ENCODE measurements at places on chromosomes 16 and 17.

- DNase-seq, result no peak
Measured at GRCh38 chr17:310111-311010, 42.2 kb downstream of the RPH3AL start.

DNA sequence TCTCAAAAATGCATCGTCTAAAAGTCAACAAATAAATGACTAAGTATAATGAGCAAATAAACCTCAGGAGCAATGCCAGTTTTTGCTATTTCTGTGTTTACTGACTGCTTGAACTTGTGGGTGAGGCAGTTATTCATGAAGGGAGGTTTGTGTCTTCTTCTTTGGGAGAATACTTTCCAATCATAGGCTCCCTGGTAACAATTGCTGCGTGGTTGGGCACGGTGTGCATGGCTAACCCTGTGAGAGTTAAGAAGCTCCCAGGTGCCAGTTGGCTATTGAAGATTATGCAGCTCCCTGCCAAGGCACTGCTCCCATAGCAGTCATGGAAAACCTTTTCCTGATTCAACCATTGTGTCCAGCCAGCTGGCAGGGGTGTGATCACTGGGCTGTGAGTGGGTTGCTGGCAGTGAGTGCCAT, 775.9 kb upstream of the GOT2 start:
- no peak for DNase-seq

GRCh38 chr17:51018541-51018940, 102.1 kb downstream of the SPAG9 start:
- no peak for DNase-seq

- DNase-seq, result no peak
Measured at GRCh38 chr17:8966926-8967325, 1.4 kb upstream of the PIK3R5 start.

GRCh38 chr16:73176577-73177013, 128.7 kb upstream of the ZFHX3 start:
- no peak for DNase-seq

- DNase-seq, result no peak
Measured at GRCh38 chr16:58198803-58199411, 1.0 kb upstream of the CSNK2A2 start.

GRCh38 chr16:77273815-77274214, 74.6 kb downstream of the SYCE1L start:
- DNase-seq, result no peak

DNA sequence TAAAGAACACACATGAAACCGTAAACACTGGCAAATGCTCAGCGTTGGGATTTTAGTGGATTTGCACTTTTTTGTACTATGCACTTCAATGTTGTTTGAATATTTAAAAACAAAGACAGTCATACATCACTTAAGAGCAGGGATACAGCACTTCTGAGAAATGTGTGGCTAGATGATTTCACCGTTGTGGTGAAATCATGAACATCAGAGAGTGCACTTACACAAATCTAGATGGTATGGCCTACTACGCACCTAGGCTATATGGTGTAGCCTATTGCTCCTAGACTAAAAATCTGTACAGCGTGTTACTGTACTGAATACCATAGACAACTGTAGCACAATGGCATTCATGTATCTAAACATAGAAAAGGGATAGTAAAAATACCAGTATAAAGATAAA, 37.6 kb upstream of the CNEP1R1 start:
- no peak for DNase-seq

- DNase-seq, result no peak
Measured at GRCh38 chr17:17416007-17416399, 60.8 kb upstream of the MED9 start.

- DNase-seq, result no peak
Measured at GRCh38 chr17:17061516-17061915, 19.3 kb downstream of the MPRIP start.

DNA sequence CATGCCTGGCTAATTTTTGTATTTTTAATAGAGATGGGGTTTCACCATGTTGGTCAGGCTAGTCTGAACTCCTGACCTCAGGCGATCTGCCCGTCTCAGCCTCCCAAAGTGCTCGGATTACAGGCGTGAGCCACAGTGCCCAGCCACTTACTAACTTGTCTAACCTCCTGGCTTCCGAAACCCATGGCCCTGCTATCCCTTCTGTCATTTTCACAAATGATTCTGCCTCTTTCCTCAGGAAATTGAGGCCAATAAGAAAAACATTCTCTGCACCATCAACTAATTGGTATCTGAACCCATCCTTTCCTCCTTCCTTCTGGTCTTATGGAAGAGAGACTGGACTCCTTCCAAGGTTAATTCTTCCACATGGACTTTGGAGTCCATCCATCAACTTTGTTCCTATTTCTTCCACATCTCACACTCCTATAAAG, 27.9 kb upstream of the TNRC6A start:
- no peak for DNase-seq

- DNase-seq, result no peak
Measured at GRCh38 chr16:4525634-4526277, 12.8 kb downstream of the CDIP1 start.

GRCh38 chr17:30160419-30161172, 44.0 kb downstream of the NSRP1 start:
- no peak for DNase-seq

DNA sequence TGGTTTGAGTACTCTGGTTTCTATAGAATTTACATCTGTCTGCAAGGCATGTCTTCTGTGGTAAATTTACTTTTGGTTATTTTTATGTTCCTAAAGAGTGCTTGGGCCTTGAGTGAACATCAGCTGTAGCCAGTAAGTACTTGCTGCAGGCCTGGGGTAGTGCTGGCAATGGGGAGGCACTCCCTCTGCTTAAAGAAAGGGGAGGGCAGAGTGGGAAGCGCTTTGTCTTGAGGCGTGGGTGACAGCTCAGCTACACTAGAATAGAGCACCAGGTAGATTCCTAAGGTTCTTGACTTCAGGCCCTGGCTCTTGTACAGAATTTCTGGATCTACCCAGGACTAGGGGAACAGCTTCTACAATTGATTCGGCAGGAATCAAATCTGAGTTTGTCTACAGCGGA, 50.6 kb downstream of the MPHOSPH6 start:
- DNase-seq, result no peak

GRCh38 chr17:29384901-29385300, 5.3 kb upstream of the TAOK1 start:
- no peak for DNase-seq

DNA sequence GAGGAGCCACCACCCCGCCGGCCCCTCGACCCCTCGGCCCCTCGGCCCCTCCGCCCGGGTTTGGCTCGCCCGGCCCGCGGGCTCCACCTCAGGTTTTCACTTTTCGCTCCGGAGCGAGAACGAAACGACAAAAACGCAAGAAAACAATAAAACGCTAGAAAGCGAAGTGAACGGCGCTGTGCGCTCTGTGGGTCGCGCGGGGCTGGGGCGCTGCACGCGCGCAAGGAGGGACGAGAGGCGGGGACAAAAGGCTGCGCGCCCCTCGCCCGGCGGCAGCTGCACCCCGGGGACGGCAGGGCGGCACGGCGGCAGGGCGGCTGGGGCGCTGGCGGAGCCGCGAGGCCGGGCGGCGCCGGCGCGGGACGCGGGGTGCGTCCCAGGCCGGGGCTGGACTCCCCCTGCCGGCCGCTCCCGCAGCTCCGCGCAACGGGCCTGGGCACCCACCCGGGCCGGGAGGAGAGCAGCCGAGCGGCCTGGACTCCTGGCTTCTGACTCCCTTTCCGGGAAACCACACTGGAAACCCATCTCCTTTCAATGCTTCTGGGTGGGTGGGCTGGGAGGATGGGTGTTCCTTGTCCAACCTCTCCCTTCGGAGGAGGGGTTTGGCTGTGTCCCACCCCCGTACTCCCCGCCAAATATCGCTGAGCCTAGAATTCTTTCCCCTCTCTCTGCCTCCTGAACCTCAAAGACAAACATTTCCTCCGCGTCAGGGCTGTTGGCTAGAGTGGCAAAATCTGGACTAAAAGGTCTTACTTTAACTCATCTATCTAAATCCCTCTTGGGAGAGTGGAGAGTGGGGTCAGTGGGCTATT, 9.9 kb downstream of the TBX2 start:
- DNase-seq, result no peak

DNA sequence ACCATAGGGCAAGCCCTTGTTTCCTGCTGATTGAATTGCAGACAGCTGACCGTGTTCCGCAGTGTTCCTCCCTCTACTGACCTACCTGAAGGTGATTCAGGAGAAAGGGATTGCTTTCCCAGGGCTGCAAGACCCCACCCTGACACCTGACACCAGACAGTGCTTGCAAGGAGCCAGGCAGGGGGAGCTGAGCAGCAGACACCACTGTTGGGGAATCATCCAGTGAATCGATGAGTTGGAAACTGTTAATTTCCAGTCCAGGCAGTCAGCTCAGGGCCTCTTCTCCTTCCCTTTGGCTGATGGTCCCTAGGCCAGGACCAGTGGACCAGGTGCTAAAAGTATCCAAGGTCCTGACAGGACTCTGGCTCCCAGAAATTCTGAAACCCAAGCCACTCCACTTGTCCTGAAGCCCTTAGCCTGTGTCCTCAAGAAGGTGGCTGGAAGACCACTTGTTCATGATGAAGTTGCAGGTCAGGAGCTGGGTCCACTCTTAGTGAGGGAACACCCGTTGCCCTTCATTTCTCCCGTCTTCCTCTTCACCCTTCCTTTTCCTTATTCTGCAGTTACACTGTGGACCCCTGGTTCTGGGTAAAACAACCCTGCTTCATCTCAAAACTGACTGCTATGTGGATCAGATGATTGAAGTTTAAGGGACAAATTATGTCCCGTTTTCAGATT, 9.5 kb upstream of the UNK start:
- DNase-seq, result no peak

GRCh38 chr16:72287649-72288048, 115.7 kb upstream of the PMFBP1 start:
- DNase-seq, result no peak

- no peak for DNase-seq
Measured at GRCh38 chr16:11329891-11330290, 15.4 kb upstream of the RMI2 start.

DNA sequence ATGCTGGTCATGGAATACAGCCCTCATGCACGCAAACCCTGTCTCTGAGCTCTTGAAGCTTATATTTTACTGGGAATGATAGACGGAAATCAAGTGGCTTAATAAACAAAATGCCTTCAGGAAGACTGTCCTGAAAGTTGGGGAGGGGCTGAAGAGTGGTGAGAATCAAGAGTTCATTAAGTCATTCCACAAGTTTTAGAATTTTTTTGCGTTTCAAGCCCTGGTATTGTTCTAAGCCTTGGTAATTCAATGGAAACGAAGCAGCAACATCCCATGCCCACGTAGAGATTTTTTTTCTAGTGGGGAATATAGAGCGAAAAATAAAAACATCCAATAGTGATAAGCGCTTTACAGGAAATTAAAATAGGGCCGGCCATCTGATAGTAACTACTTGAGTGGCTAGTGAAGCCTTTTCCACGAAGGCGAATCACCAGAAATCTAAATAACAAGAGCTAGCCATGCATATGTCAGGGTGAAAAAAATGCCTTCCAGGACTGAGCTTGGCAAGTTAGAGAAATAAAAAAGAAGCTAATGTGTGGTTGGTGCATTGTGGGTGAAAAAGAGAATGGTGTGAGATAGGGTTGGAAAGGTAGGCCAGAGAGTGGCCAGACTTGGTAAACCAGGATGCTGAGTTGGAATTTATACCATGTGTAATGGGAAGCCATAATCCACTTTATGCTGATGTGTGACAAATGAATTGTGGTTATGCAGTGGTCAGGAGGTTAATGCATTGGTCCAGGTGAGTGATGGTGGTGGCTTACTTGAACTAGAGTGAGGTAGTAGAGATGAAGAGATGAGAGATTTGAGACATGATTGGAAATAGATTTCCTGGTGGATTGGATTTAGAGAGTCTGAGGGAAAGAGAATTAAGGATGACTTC, 772 bp downstream of the PFAS start:
- no peak for DNase-seq

DNA sequence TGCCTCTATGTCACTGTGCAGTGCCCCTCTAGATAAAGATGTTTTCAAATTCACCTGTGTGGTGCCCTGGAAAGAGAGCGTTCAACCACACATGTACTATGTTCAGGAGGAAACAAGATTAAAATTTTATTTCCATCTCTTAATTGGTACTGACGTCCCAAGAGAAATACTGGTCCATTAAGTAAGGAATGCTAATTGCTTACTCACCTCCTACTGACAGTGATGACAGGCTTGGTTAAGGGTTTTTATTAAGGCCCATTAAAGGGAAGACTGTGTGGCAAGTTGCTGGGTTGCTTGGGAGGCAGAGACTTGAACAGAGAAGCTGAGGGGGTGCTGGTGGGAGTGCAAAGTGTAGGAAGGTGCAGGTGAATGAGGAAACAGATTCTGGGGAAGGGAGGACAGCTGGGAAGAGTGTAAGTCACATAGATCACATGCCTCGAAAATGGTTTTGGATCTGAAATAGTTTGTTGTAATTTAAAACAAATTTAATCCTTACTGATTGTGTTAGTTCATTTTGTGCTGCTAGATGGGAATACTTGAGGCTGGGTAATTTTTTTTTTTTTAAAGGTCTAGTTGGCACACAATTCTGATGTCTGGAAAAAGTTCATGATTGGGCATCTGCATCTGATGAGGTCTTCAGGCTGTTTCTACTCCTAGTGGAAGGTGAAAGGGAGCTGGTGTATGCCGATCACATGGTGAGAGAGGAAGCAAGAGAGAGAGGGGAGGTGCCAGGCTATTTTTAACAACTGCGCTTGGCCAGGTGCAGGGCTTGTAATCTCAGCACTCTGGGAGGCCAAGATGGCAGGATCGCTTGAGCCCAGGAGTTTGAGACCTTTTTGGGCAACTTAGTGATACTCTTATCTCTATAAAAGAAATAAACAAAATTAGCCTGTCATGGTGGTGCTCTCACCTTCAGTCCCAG, 140.5 kb downstream of the CACNG3 start:
- DNase-seq, result no peak

DNA sequence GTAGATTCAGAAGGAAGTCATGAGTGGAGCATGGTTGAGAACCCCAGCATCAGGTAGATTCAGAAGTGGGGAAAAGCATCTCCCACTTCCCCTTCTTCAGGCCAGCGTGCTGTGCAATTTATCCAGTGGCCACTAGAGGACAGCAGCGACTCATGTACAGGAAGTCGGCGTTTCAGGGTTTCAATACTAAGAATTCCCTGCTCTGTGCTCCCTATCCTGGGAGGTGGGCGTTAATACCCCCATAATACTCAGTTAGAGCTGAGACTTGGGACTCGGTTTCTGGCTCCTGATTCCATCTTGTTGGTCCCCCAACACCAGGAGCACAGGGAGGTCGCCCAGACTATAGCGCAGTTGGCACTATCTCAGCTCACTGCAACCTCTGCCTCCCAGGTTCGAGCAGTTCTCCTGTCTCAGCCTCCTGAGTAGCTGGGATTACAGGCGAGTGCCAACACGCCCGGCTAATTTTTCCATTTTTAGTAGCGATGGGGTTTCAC, 75.3 kb upstream of the AMZ2 start:
- no peak for DNase-seq

- DNase-seq, result no peak
Measured at GRCh38 chr17:17822189-17822588, 14.6 kb downstream of the SREBF1 start.

All from D721Med (cell line).